ENCODE measurements at places on chromosomes 12 and 14.

- DNase-seq = no peak
Observed at GRCh38 chr14:64217834-64218233, 76.3 kb downstream of the ESR2 start.

DNA sequence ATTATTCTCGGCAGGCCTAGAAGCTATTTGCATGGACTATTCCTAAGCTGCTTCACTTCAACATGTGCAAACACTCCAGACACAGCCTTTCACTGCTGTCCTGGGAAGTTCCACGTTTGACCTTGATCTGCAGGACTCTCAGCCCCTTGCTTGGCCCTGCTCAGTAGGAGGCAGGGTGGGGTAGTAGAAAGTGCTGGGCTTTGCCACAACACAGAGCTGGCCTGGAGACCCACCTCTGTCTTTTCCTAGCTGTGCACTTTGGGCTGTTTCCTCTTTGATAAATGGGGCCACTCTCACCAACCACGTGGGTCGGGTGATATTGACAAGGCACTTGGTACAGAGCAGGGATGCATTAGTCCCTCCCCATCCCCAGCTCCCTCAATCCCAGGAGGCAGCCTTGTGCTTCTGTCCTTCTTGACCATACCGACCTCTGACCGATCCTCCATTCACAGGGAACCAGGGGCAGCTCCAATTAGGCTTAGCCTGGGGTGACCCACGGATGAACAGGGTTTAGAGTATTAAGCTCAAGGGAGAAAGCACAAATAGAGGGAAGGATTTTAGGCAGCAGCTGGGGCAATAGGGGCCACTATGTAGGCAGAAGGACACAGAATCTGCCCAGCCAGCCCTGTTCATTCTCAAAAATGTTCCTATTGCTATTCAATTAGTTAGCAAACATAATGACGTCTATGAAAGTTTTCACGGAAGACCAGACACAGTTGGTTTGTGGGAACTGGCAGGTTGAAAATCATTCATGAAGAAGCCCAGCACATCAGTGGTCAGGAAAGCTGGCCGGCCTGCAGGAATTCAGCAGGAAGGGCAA lies 63.3 kb downstream of the SYNE3 start:
- DNase-seq = peak; percentile 28

GRCh38 chr12:89750389-89751351 lies 42.0 kb upstream of the ATP2B1 start:
- DNase-seq = peak; percentile 47

DNA sequence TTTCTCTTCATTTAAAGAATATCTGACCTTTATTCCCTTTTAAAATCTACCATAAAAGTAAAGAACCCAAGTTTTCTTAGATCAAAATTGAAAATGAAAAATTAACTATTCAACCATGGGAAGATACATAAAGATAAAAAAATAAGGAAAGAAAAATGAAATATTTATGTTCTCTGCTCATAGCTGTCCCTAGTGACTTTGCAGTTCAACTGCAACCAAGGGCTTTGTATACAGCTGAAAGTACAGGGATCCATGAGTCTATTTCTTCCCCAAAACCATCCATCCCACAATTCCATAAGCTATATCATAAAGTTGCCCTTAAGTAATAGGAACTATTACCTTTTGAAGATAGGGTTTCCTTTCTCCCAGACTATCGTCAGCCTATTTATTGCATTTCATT lies 113.1 kb downstream of the ITPR2 start:
- DNase-seq = no peak

DNA sequence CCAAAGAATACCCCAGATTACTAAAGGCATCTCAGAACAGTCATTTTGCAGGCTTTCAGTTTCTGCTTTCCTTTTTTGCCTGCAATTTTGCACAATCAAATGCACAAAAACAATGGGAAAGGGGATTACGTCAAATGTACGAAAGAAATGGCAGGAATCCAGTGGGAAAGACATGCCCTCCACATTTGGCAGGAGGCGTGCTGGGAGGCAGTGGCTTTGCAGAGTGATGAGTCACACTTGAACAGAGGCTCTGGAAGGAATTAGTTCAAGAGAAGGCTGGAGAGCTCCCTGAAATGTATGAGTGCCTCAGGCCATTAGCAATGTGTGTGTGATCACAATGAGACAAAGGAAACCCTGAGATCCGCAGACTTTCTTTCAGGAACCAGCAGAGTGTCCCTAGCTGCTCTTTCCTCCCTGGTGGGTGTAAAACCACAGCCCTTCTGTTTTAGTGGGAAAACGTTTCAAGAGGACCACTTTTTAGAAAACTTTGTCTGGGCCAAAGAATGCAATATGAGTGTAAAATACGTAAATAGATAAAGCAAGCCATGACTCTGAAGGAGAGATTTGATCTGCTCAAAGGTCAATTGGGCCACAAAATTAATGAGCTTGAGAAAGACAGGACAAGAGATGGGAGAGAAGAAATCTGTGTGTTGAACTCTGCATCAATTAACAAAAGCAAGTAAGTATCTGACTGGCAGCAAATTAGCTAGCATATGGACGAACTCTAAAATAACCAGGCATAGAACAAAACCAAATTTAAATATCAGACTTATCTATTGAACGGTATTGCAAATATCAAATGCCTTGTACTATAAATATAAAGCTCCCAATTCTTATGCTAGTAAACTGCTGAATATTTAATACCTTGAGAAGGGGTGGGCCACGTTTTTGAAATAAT lies 155.4 kb upstream of the PDE3A start:
- DNase-seq = peak; percentile 100
